ENCODE measurements at places on chromosomes 2 and 18.
A peak's percentile ranks its signal among the peaks of the same experiment; 100 is the strongest.

- no peak for DNase-seq
These were observed 126.6 kb upstream of the KCNH7 start for GRCh38 chr2:162965191-162965590.

- no peak for DNase-seq
These were observed 261.7 kb downstream of the GPD2 start for GRCh38 chr2:156697906-156698305.

- DNase-seq: peak; percentile 94
These were observed at the start of gene ZSCAN30 for GRCh38 chr18:35290094-35290735. TSS of gene ZSCAN30 (minus strand) at chr18:35290229. CDS start at chr18:35264352, 25,877 bp downstream.

DNA sequence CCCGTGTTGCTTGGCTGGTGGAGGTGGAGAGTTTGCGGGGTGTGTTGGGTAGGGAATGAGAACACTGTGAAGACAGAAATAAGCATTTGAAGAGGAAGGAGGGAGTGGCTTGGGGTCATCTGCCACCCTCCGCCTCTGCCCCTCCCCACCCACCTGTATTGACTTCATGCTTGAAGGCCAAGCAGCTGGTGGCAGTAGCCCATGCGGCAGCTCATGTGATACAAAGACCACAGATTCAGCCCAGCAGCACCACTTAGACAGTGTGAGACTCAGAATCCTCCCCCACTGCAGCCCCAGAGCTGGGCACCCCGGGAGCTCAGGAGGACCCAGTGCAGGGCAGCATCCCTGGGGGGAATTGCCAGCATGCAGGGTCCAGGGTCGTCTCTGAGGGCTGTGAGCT is 15.4 kb downstream of the NPPC start:
- no peak for DNase-seq

GRCh38 chr2:148622366-148622765 is 22.2 kb upstream of the EPC2 start:
- no peak for DNase-seq

DNA sequence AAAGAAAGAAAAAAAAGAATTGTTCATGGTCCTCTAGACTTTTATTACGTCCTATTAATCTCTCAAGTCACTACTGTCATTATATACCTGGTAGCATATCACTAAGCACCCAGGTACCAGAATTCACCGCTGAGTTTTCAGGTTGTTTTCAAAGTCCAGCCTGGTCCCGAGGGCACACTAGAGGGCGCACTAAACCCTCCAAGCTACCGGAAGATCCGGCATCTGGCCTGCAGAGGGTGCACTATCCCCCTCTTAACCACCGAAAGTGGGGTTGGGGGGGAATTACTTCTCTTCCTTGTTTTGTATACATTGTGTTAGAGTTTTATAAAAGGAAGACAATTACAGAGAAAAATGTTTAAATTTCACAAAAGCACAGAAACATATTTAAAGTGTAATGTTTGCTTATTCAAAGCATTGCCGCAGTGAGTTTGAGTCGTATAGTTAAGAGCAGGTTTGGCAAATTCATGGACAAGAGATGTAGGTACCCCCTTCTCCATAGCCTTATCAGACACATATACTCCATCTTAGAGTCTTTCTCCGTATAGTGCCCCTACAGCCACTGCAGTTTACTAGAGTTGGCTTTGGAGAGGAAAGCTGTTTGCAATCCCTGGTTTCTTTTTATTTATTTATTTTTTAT is 19.2 kb downstream of the MOGAT1 start:
- DNase-seq: peak; percentile 52

- DNase-seq: no peak
These were observed 207.3 kb downstream of the SH3RF3 start for GRCh38 chr2:109336296-109336695.

DNA sequence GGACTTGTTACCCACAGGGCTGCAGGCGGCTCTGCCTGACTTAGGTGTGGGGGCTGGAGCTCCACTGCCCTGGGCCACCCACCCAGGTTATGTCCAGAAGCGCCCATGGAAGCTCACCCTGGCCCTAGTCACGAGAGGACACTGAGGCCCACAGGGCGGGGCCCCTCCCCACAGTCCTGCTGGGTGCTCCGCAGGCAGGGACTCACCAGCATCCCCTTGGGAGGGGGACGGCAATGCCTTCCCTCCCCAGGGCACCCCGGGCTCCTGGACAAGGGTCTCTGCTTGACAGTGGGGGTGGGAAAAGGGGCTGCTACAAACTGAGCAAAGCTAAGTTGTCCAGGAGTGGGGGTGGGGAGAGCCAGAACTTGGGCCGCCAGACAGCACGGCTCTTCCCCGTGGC is 60.5 kb downstream of the AQP12A start:
- no peak for DNase-seq

DNA sequence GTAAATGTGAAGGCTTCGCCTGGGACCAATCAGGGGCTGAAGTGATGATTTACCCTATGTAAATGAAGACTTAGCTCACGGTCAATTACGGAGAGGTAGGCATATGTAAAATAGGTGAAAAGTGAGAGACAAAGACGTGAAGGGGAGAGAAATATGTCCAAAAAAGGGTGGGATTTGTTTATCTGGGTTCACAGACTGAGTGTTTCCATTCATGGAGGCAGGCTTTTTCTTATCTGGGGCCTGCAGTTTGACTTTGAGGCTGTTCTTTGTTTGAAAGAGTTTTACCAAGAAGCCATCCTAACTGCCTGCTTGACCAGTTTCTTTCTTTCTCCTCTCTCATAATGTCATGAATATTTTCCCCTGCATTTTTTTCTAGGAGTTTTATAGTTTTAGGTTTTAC is 202.7 kb downstream of the NYAP2 start:
- DNase-seq: no peak

DNA sequence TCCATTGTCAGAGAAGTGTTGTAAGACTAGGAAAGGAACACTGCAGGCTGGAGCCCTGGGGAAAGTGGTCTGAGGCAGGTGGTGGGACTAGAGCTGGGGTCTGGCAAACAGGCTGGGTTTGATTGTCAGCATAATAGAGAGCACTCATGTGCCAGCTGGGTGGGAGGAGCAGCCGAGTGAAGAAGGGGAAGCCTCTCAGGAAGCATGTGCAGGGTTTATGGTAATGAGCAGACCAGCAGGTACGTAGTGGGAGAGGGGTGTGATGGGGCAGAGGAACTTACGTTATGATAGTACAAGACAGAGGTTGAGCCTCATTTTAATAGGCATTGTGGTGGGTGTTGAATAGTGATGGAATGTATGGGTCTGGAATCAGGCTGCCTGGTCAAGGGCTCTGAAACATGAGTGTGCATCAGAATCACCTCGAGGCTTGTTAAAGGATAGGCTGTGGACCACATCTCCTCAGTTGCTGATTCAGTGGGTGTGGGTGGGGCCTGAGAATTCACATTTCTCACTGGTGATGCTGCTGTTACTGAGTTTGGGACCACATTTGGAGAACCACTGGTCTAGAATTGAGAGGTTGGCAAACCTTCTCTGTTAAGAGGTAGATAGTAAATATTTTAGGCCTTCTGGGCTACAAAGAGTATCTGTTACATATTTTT is 1.7 kb upstream of the MGAT5 start:
- DNase-seq: no peak

- no peak for DNase-seq
These were observed 53.9 kb upstream of the RAB6D start for GRCh38 chr2:131417886-131418285.

- no peak for DNase-seq
These were observed 9.5 kb upstream of the KDSR start for GRCh38 chr18:63376538-63376937.
